ENCODE measurements at places on chromosomes 1 and 21.

- no peaks in the 10 kb centered on the region for H3K4me1 ChIP-seq
- no peak overlapping the region for H3K4me3 ChIP-seq
- no peaks in the 10 kb centered on the region for H3K36me3 ChIP-seq
- H3K27ac ChIP-seq: no peak overlapping the region
- no peaks in the 10 kb centered on the region for H3K27me3 ChIP-seq
- DNase-seq: peak; percentile 81
Measured at GRCh38 chr1:211323156-211324063, 3.2 kb upstream of the TRAF5 start.

DNA sequence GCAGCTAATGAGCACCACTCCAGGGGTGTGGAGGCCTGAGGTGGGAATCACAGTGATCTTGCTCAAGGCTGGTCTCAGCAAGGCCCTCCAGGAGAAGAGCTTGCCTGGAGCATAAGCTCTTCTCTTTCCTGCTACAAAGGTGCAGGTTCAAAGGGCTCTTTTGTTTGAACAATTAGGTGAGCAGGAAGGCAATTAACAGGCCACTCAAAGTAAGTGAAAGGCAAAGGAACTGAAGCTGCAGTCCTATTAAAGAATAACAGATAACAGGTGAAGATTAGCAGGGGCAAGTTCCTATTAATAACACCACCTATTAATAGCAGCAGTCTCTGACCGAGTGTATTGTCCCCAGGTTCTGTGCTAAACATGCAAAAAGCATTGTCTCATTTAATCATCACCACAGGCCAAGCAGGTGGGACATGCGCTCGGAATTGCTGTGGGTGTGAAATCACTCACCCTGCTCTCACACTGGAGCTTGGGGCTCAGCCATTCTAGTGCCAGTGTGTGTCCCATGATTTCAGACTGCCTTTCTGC is 113.8 kb downstream of the RHOU start:
- DNase-seq: peak; percentile 83
- H3K27me3 ChIP-seq: no peaks in the 10 kb centered on the region
- no peak overlapping the region for H3K4me3 ChIP-seq
- H3K36me3 ChIP-seq: no peaks in the 10 kb centered on the region
- peaks cover 57% of the 10 kb centered on the region for H3K4me1 ChIP-seq

GRCh38 chr1:91057784-91058183 is 35.9 kb upstream of the ZNF644 start:
- H3K27ac ChIP-seq: no peak overlapping the region
- H3K27me3 ChIP-seq: no peaks in the 10 kb centered on the region
- H3K4me3 ChIP-seq: no peak overlapping the region

- H3K4me1 ChIP-seq: no peaks in the 10 kb centered on the region
- no peaks in the 10 kb centered on the region for H3K36me3 ChIP-seq
- H3K4me3 ChIP-seq: no peak overlapping the region
- H3K27me3 ChIP-seq: no peaks in the 10 kb centered on the region
- H3K27ac ChIP-seq: no peak overlapping the region
- no peak for DNase-seq
Measured at GRCh38 chr21:45082736-45083135, 8.4 kb downstream of the ADARB1 start.

DNA sequence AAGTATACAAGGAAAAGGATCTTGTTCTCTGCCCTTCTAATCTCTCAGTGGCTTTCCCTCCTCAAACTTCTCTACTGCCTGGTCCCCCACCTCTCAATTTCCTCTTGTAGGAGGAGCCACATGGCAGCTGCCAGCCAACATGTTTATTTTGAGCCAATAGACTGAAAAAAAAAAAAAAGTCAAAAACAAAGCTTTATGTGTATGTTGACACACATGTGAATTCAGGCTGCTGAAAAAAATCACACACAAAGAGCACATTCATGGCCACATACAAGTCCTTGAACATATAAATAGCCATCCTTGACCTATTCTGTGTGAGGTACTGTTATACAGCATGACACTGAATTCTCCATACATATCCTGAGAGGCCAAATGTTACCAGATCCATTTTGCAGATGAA is 3.7 kb downstream of the PTPN14 start:
- H3K4me3 ChIP-seq: no peak overlapping the region
- H3K4me1 ChIP-seq: peaks cover 16% of the 10 kb centered on the region
- DNase-seq: no peak
- H3K36me3 ChIP-seq: no peaks in the 10 kb centered on the region

DNA sequence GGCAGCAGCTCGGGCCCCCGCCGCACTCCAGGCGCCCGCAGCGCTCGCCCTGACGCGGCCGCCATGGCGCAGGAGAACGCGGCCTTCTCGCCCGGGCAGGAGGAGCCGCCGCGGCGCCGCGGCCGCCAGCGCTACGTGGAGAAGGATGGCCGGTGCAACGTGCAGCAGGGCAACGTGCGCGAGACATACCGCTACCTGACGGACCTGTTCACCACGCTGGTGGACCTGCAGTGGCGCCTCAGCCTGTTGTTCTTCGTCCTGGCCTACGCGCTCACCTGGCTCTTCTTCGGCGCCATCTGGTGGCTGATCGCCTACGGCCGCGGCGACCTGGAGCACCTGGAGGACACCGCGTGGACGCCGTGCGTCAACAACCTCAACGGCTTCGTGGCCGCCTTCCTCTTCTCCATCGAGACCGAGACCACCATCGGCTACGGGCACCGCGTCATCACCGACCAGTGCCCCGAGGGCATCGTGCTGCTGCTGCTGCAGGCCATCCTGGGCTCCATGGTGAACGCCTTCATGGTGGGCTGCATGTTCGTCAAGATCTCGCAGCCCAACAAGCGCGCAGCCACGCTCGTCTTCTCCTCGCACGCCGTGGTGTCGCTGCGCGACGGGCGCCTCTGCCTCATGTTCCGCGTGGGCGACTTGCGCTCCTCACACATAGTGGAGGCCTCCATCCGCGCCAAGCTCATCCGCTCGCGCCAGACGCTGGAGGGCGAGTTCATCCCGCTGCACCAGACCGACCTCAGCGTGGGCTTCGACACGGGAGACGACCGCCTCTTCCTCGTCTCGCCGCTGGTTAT is 2.8 kb downstream of the KCNJ9 start:
- H3K4me3 ChIP-seq: peak overlapping the region; percentile 31
- H3K27ac ChIP-seq: no peak overlapping the region
- no peaks in the 10 kb centered on the region for H3K4me1 ChIP-seq
- H3K36me3 ChIP-seq: no peaks in the 10 kb centered on the region

GRCh38 chr1:7678491-7679158 is 92.5 kb upstream of the VAMP3 start:
- H3K4me3 ChIP-seq: no peak overlapping the region
- peaks cover 2% of the 10 kb centered on the region for H3K4me1 ChIP-seq
- H3K27ac ChIP-seq: peak overlapping the region; percentile 47

DNA sequence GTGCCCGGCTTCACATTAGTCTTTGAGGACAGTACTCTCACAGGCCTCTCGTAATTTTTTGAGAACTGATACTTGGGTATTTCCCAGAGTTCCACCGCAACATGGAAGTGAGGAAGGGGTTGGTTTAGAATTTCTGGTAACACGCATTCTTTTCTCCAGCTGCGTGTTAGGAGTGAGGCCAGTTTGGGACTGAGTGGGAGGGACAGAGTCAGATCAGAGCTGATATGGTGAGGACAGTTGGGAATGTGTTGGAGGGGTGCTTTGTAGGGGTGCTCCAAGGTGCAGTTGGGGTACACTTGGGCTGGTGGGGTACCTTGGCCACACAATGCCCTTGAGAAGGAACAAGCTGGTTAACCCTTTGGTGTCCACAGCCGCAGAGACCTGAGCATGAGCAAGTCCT is 6.7 kb downstream of the FBXO6 start:
- no peak for DNase-seq
- H3K4me3 ChIP-seq: no peak overlapping the region
- H3K27me3 ChIP-seq: no peaks in the 10 kb centered on the region
- H3K36me3 ChIP-seq: peaks cover 5% of the 10 kb centered on the region
- no peak overlapping the region for H3K27ac ChIP-seq

DNA sequence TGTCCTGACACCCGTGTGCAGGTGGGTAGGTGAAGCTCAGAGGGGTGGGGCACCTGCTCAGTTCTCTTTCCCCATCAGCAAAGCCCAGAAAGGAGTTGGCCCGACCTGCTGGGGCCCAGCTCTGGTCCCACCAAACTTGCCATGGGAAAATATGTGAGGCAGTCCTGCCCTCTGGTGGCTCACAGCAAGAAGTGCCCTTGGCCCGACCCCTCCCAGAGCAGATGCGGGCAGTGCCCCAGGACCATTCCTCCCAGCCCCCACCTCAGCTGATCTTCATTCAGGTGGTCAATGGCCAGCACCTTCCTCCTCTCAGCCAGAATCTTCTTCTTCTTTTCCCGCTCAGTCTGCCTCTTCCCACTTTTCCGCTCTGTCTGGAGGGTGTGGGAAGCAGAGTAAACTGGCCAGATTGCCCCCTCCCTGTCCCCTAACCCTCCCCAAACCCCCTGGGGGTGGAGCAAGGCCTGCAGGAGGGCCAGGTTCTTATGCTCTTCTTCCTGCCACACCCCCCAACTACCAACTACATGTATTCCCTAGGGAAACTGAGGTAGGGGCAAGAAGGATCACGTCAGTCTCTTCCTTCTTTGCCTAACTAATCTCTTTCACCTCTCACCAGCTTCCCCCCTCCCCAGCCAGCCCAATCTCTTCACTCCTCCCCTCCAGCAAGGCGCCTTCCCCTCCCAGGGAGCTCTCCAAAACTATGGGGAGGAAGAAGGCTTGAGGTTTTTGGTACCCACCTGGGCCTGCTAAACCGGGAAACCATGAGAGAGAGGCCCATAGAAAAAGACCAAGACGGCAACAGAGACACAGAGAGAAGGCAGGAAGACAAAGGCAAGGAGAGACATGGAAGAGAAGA is 15.6 kb downstream of the TNNT2 start:
- H3K36me3 ChIP-seq: no peaks in the 10 kb centered on the region
- peaks cover 12% of the 10 kb centered on the region for H3K27me3 ChIP-seq
- no peak overlapping the region for H3K27ac ChIP-seq
- no peak overlapping the region for H3K4me3 ChIP-seq

DNA sequence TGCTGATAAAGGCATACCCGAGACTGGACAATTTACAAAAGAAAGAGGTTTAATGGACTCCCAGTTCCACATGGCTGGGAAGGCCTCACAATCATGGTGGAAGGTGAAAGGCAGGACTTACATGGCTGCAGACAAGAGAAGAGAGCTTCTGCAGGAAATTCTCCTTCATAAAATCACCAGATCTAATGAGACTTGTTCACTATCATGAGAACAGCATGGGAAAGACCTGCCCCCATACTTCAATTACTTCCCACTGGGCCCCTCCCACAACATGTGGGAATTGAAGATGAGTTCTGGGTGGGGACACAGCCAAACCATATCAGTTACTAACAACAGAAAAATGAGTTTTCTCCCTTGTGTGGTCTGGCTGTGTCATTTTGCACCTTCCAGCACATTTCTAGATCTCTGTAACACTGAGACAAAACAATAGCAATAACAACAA is 741.4 kb downstream of the KCNT2 start:
- H3K36me3 ChIP-seq: no peaks in the 10 kb centered on the region
- no peaks in the 10 kb centered on the region for H3K4me1 ChIP-seq
- no peak for DNase-seq
- H3K4me3 ChIP-seq: no peak overlapping the region
- H3K27me3 ChIP-seq: no peaks in the 10 kb centered on the region

GRCh38 chr1:67138813-67139499 is 4.2 kb upstream of the C1orf141 start:
- no peak overlapping the region for H3K4me3 ChIP-seq
- peak; percentile 79 for DNase-seq
- H3K4me1 ChIP-seq: peaks cover 39% of the 10 kb centered on the region
- no peaks in the 10 kb centered on the region for H3K27me3 ChIP-seq
- H3K36me3 ChIP-seq: no peaks in the 10 kb centered on the region

DNA sequence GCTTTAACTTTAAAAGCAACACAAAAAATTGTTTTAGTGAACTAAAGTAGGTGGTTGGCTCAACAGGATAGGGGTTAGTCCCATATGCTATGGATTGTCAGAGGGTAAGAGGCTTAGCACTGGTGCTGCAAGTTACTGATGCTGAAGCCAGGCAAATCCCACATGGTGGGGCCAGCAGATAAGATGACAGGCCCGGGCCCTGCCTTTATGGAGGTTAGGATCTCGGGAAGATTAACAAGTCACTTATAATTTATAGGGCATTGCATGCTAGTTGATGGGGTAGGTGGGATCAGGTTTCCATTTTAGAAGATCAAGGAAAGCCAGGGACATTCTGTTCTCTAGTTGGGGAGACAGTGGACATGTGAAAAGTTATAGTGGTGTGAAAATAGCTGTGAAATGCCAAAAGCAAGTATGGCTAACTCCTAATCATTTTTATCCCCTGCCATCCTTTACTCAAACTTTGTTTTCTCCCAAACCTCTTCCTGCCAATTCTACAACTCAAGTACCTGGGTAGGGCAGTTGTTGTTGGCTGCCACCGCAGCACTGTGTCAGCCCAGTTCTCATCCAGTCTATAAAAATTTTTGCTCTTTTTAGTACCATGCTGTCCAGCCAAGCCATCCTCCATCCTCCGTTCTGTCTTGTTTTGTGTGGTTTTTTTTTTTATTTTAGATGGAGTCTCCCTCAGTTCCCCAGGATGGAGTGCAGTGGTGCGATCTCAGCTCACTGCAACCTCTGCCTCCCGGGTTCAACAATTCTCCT is 10.3 kb downstream of the CHAF1B start:
- no peak for DNase-seq
- H3K27me3 ChIP-seq: no peaks in the 10 kb centered on the region
- H3K27ac ChIP-seq: no peak overlapping the region
- peaks cover 3% of the 10 kb centered on the region for H3K36me3 ChIP-seq

DNA sequence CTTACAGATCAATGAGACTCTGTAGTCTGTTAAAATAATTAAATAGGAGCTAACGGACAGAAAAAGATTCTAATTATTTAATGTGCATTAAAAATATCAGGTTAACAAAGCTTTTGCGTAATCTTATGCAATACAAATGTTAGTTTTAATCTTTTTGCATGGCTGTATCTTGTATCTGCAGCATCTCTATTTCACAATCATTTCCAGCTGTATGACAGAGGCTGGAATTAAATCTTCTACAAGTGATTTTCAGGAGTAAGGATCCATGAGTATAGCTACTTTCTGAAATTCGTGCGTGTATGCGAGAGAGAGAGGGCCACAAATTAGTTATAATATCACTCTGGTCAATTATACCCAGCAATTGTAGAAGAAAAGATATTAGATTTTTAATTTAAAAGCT is 1446.8 kb downstream of the NCAM2 start:
- no peak for DNase-seq
- H3K4me1 ChIP-seq: no peaks in the 10 kb centered on the region
- no peaks in the 10 kb centered on the region for H3K27me3 ChIP-seq
- no peak overlapping the region for H3K27ac ChIP-seq
- no peaks in the 10 kb centered on the region for H3K36me3 ChIP-seq
- no peak overlapping the region for H3K4me3 ChIP-seq

DNA sequence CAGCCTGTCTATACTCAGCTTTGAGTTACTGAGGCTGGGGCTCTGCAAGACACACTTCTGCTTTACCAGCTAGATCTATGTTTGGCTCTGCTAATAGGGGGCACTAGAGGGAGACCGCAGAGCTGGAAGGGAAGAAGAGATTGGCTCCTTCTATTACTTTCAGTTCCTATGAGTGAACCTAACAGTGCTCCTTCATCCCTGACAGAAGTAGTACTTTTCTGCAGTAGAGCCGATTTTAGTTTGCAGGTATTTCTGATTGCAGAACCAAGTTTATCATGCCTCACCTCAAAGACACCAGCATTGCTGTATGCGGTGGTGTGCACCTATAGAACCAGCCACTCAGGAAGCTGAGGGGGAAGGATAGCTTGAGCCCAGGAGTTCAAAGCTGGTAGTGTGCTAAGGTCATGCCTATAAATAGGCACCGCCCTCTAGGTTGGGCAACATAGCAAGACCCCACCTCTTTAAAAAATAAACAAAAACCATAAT is 5.7 kb upstream of the ZDHHC18 start:
- H3K4me3 ChIP-seq: no peak overlapping the region
- DNase-seq: no peak
- H3K27me3 ChIP-seq: no peaks in the 10 kb centered on the region
- no peaks in the 10 kb centered on the region for H3K4me1 ChIP-seq
- peak overlapping the region; percentile 3 for H3K27ac ChIP-seq

Measured in small intestine (tissue), 16 donors.